Cortex of kidney (tissue), 1 donor: ENCODE measurements at places on chromosomes 2 and 18.

GRCh38 chr2:10716581-10716980, 4.8 kb upstream of the ATP6V1C2 start:
- no peak for DNase-seq

DNA sequence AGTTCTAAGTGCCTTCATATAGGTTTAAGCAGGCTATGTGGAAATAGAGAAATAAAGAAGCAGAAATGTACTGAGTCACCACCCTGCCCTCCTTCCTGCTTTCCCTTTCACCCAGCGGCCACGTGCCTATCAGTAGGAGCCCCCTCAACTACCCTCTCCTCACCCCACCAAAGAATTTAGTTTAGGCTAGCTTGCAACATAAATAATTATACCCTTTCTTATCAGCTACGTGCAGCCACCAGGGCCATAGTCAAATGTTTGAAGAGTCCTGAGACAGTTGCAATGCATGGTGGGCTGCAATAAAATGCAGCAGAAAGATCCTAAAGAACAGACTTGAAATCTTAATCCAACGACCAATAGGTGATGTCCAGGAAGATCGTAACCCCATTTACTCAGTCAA, 101.2 kb downstream of the RTP5 start:
- DNase-seq = no peak

DNA sequence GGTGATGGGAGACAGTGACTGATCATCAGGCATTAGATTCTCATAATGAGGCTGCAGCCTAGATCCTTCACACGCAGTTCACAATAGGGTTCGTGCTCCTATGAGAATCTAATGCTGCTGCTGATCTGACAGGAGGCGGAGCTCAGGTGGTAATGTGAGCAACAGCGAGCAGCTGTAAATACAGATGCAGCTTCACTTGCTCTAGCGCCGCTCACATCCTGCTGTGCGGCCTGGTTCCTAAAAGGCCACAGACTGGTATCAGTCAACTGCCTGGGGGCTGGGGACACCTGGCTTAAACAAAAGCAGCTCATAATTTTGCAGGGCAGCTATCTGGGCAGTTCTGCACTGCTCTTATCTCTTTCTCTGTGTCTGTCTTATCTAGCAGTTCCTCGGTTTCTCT, 20.4 kb upstream of the CD226 start:
- no peak for DNase-seq

GRCh38 chr2:158965641-158966040, 2.8 kb upstream of the TANC1 start:
- no peak for DNase-seq

- no peak for DNase-seq
Observed at GRCh38 chr2:19859565-19859964, 42.2 kb downstream of the TTC32 start.

GRCh38 chr18:23198217-23198845, 63.0 kb downstream of the CABLES1 start:
- no peak for DNase-seq

- no peak for DNase-seq
Observed at GRCh38 chr2:206482123-206482522, 38.8 kb downstream of the ADAM23 start.

DNA sequence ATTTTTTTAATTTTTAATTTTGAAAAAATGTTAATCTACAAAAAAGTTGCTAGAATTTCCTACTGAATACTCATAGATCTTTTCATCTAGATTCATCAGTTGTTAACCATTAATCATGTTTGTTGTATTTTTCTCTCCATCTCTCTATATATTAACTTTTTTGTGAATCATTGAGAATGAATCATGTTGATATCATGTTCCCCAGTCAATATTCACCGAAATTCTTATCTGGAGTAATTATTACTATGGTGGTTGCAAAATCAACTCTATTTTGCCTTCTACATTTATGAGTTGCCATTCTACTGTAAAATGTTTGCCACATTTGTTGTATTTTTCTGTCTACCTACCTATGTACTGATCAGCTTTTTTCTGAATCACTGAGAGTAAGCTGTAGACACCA, 154.0 kb downstream of the SPP2 start:
- no peak for DNase-seq

DNA sequence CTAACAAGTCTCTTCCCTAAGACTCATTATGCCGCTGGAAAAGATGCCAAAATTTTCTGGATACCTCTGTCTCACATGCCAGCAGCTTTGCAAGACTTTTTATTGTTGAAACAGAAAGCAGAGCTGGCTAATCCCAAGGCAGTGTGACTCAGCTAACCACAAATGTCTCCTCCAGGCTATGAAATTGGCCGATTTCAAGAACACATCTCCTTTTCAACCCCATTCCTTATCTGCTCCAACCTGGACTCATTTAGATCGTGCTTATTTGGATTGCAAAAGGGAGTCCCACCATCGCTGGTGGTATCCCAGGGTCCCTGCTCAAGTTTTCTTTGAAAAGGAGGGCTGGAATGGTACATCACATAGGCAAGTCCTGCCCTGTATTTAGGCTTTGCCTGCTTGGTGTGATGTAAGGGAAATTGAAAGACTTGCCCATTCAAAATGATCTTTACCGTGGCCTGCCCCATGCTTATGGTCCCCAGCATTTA, 26.3 kb downstream of the DHRS9 start:
- DNase-seq = no peak

- no peak for DNase-seq
Observed at GRCh38 chr2:85309699-85310321, 18.0 kb downstream of the TGOLN2 start.

DNA sequence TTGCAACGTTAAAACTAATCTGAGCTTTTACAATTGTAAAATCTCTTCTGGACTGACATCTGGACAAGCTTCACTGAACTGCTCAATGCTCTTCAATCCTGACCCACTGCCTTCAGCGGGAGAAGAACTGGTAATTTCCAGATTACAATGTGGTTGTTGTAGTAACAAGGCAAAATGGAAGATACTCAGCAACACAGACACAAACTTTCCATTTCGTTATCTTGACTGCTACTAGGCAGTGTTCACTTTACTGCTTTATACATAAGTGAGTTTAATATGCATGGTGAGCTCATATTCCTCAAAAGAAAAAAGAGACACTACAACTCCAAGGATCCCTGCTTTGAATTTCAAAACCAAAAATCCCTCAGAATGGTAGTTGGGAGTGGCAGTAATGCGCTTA, 51.9 kb downstream of the GRB14 start:
- no peak for DNase-seq

DNA sequence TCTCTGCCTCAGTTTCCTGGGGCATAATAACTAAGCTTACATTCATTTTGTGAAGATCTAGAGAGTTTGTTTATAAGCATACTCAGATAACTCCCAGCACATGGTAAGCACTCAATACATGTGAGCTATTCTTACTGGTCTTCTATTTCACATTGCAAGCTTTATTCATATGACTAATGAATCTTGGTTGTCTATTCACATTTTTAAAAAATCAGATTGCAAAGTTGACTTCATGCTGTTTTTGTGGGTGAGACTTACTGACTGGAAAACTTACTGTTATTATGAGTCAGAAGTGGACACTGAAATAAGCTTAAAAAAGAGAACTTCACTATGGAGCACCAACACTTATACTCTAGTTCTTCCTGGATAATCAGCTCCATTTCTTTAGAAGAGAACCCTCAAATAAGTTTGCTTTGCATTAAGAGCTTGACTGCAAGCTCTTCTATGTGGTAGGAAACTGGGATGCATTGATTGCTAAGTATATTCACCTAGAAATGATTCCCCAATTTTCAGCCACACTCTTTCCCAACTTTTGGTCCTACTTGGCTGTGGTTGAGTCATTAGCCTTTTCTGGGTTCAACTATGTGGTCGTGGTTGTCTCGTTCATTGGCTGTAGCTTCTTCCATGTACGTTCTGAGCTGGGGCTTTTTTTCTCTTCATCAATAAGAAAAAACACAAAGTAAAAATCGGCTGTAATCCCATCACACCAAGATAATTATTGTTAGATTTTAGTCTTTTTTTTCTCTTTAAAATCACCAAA, 29.5 kb upstream of the RBMS1 start:
- DNase-seq = no peak

GRCh38 chr2:178241844-178242551, 47.7 kb downstream of the OSBPL6 start:
- no peak for DNase-seq

- DNase-seq = no peak
Observed at GRCh38 chr2:3956406-3956805, 253.0 kb downstream of the DCDC2C start.

DNA sequence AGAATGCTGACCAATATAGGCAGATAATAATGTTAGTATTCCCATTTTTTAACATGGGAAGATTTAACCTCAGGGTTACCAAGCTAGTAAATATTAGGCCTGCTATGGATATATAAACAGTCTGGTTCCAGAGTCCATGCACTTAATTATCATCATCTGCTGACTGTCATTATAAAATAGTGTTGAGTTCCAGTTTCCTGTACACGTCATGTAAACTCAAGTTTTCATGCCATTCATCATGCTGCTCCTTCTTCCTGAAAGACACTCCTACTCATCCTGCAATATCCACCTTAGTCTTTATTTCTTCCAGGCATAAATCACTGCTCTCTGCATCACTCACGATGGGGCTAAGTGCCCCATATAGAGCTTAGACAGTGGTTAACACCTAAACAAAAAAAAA, 420.8 kb upstream of the SPHKAP start:
- no peak for DNase-seq

- DNase-seq = no peak
Observed at GRCh38 chr2:137937778-137938177, 26.5 kb upstream of the HNMT start.

DNA sequence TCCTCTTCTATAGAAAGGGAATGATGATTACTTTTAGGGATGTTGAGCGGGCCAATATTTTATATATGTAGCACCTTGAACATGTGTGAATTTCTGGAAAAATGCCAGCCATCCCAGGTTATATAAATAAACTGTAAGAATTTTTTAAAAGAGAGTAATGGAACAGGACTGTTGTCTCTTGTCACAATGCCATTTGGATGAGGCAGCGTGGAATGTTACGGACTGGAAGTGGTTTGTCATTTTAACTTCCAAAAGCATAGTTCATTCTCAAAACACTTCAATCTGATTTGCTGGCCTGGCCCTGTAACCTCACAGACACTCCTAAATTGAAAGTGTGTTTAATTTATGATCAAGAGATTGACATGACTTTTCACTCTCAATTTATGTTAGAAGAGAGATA, 70.8 kb downstream of the TPGS2 start:
- DNase-seq = no peak

DNA sequence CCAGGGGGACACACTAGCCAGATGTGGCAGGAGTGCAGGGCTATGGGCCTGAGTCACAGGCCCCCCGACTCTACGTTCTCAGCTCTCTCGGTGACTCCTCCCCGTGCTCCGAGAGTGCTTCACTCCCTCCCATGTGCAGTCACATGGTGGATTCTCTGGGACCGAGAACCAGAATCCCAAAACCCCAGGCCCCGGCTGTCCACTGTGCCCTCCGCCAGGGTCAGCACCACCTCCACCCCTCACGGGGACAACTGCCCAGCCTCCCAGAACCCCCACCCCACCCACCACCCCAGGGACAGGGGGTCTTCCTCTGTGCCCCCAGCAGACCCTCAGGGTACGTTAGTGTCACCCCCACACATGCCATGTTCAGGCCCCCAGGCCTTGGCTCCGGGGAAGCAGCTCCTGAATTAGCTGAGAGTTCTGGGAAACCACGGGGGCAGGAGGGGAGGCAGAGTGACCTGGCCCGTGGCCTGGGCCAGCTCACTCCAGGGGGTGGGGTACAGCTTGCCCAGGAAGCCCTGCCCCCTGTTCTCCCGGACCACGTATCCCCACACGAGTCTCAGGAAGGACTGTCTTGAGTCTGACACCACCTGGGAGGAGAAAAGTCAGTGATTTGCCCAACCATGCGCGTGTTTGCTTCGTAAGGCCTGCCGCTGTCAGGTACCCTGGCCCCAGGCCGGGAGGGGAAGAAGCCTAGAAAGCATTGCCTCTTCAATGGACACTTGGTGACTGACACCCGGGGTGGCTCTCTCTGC, 4.4 kb downstream of the RAMP1 start:
- DNase-seq = no peak

- DNase-seq = no peak
Observed at GRCh38 chr2:199111458-199111857, 346.3 kb downstream of the SATB2 start.

DNA sequence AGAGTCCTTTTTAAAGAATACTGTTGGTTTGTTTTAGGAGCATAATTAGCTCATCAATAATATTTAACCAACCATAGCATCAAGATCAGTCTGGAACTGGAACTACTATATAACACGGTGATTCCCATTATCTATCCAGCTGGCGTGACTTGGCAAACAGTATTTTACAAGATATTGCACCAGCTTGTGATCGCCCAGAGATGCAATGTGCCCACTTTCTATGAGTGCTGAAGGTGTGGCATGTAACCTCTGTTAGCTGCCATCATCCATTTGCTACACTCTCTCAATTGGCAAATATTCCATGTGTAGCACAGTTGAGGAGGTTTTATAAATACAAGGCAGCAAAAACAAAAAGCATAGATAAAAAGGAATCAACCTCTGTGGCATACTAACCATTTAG, 64.9 kb downstream of the FIGN start:
- no peak for DNase-seq

DNA sequence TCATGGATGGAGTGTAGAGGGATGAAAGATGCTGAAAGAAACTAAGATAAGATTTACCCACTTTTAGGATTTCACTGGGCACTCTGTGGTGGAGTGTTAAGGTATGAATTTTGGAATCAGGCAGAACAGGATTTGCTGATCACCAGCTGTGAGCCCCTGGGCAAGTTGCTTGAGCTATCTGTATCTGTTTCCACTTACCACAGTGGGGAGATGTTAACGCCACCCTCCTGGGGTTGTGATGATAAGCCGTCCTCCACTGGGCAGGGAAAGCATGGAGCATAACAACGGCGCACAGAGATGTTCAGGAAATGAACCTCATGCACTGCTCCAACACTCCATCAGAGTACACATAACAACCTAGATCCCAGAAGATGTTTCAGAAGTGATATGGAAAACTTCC, 160.6 kb downstream of the MTCL1 start:
- DNase-seq = no peak

DNA sequence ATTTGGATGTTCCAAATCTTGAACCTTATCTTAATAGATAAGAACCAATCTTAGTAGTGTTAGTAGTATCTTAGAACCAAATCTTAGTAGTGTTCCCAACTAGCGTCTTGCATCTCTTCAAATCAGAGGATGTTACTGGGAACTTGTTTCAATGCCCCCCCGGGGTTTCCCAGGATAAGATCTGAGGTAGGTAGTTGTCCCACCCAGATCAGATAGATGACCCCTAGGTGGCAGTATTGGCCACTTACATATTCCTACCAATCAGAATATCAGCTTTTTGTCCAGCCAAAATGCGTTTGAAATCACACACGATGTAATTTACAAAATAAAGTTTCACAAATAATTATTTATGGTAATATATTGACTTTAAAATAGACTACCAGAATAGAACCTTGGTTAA, 314.8 kb downstream of the MBD2 start:
- no peak for DNase-seq
